ENCODE measurements at places on chromosomes 1 and 21.

GRCh38 chr1:60553730-60554129 is 480.2 kb upstream of the C1orf87 start:
- no peak for DNase-seq

- DNase-seq, result no peak
Observed at GRCh38 chr1:103075316-103076000, 32.9 kb downstream of the COL11A1 start.

DNA sequence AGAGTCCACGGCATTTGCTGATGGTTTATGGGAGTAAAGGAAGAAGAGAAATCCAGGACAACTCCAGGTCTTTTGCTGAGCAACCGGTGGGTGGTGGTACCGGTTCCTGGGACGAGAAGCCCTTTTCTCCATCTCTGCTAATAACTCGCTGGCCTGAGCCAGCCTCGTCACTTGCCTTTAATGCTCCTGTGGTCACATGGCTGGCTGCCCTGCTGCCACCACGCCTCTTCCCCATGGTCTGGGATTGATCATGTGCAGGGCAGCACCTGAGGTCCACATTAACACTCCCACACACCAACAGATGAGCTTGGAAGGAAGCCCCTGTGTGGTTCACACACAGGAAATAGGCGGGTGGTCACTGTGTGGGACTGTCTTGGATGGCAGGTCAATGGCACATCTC is 10.3 kb upstream of the ETS2 start:
- DNase-seq, result no peak

- DNase-seq, result no peak
Observed at GRCh38 chr1:162187687-162188276, 118.3 kb downstream of the NOS1AP start.

DNA sequence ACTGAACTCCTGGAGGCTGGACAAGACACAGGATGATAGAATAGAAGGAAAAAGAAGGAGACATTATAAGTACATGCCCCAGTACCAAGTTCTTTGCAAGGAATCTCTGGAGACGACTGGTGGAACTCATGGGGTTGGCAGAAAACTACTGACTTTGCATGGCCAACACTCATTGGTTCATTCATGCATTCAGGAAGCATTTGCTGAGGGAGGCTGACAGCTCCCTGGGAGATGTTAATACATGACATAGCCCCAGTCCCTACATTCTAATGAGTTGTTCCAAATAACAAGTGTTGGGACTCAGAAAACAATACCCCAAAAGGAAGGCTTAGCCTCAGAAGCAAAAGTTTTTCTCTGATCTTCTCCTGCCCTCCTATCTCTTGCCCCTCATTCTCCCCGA is 172.8 kb upstream of the IRF2BP2 start:
- DNase-seq, result no peak

DNA sequence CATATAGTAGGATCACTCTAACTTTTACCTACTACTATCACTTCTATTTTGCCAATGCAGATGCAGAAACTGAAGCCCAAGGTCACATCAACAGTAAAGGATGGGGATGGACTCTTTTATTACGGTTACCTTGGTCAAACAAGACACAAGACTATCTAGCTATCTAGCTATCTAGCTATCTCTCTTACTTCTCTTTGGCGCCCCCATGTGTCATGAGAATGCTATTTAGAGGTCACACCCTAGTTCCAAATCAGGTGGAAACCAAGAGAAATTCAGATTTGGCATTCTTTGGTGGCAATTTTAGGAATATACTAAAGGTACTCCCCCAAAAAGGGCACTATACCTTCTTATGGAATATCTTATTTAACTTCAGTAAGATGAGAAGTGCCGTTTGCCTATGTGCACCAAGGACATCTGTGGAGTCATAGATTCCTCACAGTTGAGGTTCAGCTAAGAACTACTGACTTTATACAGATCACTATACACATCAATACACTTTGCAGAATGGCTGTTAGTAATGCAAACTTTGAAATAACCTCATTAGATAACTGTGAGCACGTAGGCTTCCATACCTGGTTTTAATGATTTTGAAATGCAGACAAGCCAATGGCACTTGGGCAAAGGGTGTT is 6.7 kb downstream of the ZNF648 start:
- DNase-seq, result no peak

GRCh38 chr1:109389638-109390341 is 7.9 kb downstream of the SORT1 start:
- no peak for DNase-seq

DNA sequence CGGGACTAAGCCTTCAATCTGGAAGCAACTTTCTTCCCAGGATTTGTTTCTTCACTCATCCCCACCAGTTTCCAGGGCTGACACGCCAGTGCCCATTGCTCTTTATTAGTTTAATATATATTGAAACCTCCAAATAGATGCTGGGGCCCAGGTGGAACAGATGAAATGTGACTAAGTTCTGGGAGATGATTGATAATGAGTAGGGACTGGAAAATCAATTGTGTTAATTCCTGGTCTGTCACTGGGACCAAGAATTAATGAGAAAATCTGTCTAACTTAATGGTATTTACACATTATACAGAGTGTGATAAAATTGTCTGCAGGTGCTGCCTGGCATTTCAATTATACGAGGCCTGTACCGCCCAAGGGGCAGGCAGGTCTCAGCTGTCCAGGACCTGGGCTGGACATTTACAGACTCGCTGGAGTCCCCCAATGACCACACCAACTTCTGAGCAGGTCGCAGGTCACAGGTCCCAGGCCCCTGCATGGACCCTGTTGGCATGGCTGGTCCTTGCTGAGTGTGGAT is 35.8 kb downstream of the UBIAD1 start:
- no peak for DNase-seq

DNA sequence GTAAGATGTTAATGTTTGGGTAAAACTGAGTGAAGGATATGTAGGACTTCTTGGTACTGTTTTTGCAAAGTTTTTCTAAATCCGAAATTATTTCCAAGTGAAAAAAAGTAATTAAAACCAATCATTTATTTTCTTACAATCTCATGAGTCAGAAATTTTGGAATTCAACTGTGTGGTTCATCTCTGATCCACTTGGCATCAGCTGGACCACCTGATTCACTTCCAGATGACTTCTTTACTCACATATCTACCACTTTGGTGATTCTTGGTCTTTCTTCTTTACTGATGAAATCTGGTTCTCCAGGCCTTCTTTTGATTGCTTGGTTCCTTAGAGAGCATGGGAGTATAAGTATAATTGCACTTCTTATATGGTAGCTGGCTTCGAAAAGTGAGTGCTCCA is 254.9 kb upstream of the CACYBP start:
- DNase-seq, result no peak

DNA sequence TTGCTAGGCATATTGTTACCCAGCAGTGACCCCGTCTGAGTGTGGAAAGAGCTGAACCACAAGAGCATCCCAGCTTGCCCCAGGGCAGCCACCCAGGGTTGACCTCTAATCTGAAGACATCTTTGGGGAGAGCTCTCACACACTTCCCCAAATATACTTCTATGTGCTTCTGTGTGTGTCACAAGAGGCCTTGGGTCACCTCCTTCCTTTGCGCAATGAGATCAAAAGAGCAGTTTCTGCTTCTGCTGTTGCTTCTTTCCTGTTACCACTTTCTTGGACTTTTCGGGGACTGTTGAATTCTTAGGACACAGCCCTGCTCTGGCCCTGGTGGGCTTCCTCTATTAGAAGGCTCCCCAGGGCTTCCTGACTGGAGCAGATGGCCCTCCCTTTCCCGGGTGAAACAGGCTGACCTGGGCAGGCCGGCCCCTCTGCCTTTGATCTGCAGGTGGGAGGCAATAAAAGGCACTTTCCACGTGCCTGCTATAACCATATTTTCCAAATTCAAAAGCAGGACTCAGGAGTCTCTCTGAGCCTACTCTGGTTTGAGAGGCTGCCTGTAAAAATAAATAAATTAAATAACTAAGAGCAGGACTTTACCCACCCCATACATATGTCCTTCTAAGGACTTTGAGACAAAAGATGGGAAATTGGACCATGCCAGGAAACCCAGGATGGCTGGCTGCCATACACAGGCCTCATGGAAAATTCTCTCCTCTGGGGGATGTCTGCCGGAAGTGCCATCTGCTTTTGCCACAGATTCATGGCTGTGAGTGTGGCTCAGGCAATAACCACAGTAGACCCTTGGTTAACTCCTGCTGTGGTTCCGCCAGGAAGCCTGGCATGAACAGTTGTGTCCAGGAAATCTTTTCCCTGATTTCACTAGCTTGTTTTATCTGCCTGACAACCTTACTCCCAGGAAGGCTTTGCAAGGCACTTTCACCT is 28.3 kb upstream of the RCSD1 start:
- no peak for DNase-seq

- no peak for DNase-seq
Observed at GRCh38 chr1:59055908-59056719, 240.8 kb upstream of the FGGY start.

DNA sequence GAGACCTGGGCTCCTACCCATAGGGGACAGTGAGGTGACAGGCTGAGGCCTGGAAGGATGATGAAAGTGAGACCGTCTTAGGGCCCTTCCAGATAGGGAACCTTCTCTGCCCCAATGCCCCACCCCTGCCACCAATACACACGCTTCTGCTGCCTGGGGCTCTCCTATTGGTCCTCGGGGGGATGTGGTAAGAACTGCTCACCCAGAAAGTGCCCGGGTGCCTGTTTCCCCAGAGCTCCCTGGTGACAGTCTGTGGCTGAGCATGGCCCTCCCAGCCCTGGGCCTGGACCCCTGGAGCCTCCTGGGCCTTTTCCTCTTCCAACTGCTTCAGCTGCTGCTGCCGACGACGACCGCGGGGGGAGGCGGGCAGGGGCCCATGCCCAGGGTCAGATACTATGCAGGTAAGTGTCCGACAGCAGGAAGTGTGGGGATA is 948 bp downstream of the SEMA4A start:
- DNase-seq, result no peak

- DNase-seq, result no peak
Observed at GRCh38 chr1:12091191-12091590, 28.1 kb downstream of the TNFRSF8 start.

GRCh38 chr1:91948097-91948496 is 1.1 kb upstream of the BRDT start:
- DNase-seq, result no peak

- DNase-seq, result no peak
Observed at GRCh38 chr1:6459850-6460265, 6.1 kb downstream of the TNFRSF25 start.

- DNase-seq, result no peak
Observed at GRCh38 chr1:159315381-159315780, 13.2 kb downstream of the FCER1A start.

GRCh38 chr1:41362357-41362721 is 1.1 kb downstream of the FOXO6 start:
- DNase-seq, result no peak

- DNase-seq, result no peak
Observed at GRCh38 chr1:192513697-192514096, 61.9 kb upstream of the RGS1 start.

DNA sequence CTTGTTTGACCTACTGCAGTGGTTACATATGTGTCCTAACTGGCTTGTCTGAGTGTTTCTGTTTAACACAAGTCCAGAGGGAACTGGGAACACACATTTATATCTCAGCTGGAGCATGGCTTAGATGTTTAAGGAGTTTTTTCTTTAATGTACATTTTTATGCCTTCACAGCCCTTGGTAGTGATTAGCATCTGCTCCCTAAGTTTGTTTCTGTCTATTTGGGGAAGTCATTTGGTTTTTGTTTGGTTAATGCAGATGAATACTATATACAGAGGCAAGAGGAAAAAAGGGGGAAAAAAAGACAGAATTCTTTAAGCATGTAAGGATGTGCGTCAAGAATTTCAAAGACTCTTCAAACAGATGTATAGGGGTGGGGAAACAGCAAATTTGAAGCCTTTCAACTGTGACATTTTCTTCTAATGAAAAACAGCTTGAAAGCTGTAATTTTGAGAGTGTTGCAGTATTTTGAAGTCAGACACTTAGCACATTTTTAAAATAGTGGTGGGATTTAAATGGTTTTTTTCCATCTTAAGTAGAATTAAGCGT is 15.4 kb downstream of the MACO1 start:
- no peak for DNase-seq

- DNase-seq, result no peak
Observed at GRCh38 chr1:36175137-36176095, 19.5 kb downstream of the MAP7D1 start.

DNA sequence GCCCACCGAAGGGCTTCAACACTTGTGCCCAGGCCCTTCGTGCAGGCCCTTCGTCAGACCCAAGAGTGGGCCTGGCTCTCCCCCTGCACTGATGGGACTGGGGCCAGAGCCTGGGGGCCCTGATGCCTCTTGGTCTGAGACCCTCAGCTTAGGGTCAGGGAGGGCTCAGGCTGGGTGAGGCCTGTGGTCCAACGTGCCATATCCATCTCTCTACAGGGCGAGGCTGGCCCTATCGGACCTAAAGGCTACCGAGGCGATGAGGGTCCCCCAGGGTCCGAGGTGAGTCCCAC is 15.6 kb downstream of the COL6A1 start:
- DNase-seq, result no peak

GRCh38 chr1:93304716-93305138 is 41.0 kb upstream of the DR1 start:
- peak; percentile 12 for DNase-seq

- DNase-seq, result no peak
Observed at GRCh38 chr1:179775009-179775408, 31.9 kb downstream of the FAM163A start.

DNA sequence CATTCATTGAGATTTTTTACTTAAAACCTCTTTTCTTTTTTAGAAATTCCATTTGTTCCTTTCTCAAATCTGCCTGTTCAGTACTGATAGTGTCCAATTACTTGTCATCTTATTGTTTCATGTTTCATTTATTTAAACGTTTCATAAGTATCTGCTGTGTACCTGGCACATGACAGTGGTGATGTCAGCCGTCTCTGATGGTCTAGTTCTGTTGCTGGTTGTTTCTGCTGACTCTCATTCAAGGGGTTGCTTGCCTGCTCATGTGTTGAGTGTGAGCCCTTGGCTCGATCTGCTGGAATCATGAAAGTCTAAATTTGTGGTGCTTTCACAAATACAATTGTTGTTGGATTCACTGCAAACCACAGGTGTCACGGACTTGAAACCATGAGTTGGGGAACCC is 25.5 kb upstream of the C2CD2 start:
- no peak for DNase-seq

GRCh38 chr1:11648039-11648438 is 6.2 kb downstream of the FBXO2 start:
- no peak for DNase-seq

DNA sequence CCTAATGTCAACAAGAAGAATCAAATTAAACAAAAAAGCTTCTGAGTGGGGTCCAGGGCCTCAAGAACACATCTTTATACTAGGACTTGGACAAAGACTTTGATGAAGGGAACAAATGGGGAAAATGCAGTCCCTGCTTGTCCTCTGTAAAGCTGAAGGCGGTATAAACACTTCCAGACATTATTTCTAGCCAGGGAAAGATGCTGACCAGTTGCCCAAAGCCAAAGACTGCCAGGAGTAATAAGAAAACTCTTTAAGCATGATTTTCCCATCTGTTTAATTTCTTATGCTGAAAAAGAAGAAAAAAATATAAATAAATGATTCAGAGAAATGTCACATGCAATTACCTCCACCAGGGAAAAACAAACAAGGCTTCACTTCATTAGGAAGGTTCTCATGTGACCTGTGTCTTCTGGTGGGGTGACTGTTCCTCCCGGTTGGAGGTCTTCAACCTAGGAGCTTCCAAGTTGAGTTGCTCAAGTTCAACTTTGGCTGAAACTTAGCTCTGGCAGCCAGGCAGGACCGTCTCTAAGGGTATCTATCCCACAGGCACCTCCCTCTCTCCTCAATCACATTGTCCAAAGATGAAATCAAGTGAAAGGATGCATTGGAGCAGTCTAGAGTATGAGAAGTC is 65.2 kb upstream of the KCNE2 start:
- no peak for DNase-seq
